ENCODE measurements at places on chromosomes 3 and 15.

GRCh38 chr15:78110096-78110495 is 17.7 kb downstream of the SH2D7 start:
- no peak for DNase-seq

- DNase-seq: no peak
Observed at GRCh38 chr15:28899061-28899738, 13.4 kb downstream of the APBA2 start.

DNA sequence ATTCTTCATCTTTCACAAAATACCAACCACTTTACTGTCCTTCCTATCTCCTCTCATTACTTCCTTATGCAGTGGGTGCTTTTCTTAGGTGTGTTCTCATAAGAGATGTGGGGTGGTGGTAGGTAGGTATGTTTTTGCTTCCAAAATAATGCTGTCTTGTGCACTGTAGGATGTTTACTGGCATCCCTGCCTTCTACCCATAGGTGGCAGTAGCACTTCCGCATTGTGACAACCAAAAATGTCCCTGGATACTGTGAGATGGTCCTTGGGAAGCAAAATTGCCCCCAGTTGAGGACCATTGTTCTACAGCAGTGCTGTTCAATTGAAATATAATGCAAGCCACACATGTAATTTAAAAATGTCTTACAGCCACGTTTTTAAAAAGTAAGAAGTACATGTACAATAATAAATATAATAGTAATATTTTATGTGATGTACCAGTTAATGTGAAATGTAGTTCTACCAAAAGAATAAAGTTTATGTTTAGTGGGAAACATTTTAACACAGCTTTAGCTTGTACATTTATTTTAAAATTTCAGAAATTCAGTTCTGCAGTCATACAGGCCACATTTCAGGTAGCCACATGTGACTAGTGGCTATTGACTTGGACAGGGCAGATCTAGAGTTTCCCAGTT is 75.2 kb downstream of the NEO1 start:
- peak; percentile 74 for DNase-seq

- no peak for DNase-seq
Observed at GRCh38 chr15:74337607-74338211, 29.7 kb downstream of the CYP11A1 start.

DNA sequence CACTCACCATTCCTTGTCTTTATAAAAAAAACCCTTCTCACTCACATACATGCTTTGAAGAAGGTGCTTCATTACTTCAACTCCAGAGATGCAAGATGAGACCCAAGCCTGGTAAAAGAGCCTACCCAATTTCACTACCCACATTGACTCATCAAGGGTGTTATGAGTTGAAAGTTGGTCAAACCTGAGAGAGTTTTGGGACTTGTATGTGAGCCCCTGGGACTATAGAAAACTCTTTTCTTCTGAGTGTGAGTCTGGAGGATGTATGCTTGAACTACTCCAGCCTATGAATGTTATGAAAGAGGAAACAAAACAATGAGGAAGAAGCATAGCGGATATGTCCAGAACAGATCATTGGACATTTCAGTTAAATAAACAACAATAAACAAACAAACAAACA is 106.5 kb upstream of the SATB1 start:
- no peak for DNase-seq
